ENCODE measurements at places on chromosomes 4 and X. TPM values are rescaled to one million over a fixed set of nuclear protein-coding genes. Genes with fewer than 3 reads are reported as not detected.

DNA sequence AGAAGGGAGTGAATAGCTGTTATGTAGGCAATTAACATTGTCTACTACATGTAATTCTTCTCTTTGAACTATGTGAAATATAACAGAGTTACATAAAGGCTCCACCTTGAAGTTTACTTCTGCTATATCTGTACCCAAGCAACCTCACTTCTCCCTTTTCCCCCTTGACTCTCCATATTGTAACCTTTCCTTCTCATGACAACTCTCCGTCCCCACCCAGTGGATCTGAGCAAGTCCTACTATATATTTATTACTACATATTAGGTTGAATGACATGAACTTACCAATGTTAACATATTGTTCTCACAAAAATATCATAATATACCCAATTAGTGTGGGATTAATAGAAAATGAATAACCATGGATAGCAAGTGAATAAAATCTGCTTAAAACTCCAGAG lies 93.2 kb upstream of the ATP8A1 start:
- DNase-seq = peak; percentile 10

DNA sequence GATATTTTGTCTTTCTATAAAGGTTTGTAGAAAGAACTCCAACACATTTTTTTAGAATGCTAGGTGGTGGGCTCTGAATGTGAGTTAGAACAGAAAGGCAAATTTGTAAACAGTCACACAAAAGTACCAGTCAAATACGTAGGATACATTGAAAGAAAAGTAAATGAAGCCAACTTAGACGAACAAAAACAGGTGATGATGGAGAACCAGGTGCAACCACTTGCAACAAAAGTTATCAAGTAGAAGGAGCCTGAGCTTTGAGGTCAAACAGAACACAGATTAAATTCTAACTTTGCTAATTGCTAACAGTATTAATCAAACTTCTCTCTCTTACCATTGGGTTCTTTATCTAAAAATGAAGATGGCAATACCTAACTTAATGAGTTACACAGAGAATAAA lies 62.7 kb upstream of the DAPP1 start:
- no peak for DNase-seq

GRCh38 chrX:75229774-75230173 lies 44.1 kb upstream of the UPRT start:
- DNase-seq = no peak

DNA sequence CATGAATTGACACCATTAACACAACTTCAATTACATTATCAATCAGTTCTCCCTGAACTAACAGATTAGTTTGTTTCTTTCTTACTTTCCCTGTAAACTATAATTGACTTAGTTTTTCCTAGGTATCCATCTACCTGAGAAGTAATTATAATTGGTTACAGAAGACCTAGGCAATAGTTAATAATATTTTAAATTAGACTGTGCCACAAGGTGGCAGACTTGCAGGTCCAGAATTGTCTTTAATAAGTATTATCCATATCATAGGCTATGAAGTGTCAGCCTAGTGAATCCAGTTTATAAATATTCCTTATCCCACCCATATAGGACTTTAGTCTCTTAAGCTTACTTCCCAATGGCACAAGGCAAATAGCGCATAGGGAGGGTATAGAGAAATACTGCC lies 48.9 kb upstream of the FAM47B start:
- DNase-seq = peak; percentile 1

DNA sequence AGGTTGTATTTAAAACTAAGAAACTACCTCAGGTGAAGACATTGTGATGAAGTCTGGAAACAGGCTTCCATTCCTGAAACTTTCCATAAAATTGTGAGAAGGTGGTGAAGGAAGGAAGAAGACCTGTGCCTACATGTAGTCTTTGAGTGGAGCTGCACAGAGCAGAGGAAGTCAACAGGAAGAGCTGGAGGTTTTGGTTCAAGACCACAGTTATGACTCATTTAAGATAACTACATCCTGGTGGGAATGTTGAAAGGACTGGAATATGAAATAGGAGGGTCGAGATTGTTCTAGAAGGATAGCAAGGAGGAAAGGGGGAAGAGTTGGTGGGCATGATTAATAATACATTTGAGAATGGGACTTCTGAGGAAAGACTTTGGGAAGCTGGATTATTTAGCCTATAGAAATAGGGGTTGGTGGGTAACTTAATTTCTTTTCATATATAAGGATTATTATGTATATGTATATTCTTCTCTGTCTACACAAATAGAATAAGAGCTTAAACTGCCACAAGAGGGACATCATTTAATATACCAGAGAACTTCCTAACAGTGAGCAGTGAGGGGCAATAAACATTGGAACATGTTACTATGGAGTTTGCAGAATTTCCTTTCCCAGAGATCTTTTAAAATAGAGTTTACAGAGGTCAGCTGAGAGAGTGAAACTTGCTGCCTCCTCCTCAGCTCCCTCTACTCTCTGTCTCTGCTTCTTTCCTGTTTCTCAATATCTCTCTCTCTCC lies 23.5 kb downstream of the AWAT2 start:
- peak; percentile 74 for DNase-seq

The PAQR3 gene
- 15.9 TPM for total RNA-seq

All from dermis microvascular lymphatic vessel endothelial cell (primary cell).